Fibroblast of mammary gland (primary cell): ENCODE measurements at places on chromosomes 5 and 9.

DNA sequence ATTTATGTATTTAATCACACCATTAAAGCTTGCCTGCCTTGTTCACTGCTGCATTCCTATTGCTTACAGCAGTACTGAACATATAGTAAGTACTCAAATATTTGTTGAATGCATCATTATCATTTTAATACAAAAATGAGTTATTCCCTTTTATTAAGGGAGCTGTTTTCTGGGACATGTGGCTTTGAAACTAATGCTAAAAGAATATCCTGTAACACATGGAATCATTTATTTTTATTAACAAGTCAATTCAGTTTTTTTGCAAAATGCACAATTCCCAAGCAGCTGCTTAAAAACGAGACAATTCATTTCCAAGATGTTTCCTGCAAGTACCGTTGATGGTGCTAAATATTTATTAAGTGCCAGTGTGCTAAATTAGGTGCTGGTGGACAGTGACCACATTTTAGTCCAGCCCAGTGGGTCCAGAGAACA, 148.3 kb upstream of the NR3C1 start:
- DNase-seq = peak; percentile 55

- peak; percentile 51 for DNase-seq
These were observed 7.8 kb downstream of the SH3PXD2B start for GRCh38 chr5:172446336-172447051.

DNA sequence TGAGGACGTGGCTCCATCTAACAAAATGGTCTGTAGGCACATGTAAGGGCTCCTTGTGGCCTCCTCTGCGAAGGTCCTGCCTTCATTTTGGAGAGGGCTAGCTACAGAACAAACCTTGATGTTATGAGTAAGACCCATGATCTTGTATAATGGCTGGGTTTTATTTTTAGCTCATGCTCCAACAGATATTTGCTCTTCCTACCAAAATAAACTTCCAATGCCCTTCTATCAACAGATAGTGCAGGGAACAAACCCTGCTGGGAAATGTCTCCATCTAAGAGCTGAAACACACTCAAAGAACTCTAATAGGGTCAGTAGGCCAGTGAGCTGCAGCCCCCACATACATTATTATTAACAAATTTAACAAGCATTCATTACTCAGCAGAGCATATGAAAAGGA, 189.5 kb downstream of the LURAP1L start:
- DNase-seq = no peak

GRCh38 chr9:6068983-6069382, 53.6 kb upstream of the RANBP6 start:
- DNase-seq = no peak

- DNase-seq = no peak
These were observed 29.3 kb upstream of the RFK start for GRCh38 chr9:76423216-76424177.

DNA sequence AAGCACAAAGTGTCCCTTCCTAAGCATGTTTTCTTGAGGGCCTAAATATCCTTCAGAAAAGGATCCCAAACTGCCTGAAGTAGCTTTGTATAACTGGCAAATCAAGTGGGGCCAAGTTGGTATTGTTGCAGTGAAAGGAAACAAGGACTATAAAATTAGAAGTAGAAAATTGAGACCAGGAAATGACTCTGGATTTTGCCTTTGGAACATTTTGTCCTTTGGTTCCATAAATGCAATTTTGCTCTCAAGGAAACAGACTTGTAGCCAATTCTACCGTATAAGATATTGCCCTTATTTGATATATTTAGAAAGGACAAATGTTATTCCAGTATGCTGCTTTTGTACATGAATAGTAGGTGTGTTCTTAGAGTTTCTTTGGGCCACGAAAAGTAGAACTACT, 34.4 kb downstream of the RABGAP1 start:
- DNase-seq = no peak

- DNase-seq = no peak
These were observed 122.6 kb downstream of the TMEM38B start for GRCh38 chr9:105816981-105817380.
